ENCODE measurements at places on chromosomes 7 and 10.
A peak's percentile ranks its signal among the peaks of the same experiment; 100 is the strongest.

- DNase-seq: peak; percentile 39
Observed at GRCh38 chr10:58367069-58367468, 18.1 kb upstream of the TFAM start.

GRCh38 chr7:92716825-92717580, 119.4 kb downstream of the CDK6 start:
- no peak for DNase-seq

GRCh38 chr7:120973849-120974248, 14.7 kb upstream of the CPED1 start:
- no peak for DNase-seq

DNA sequence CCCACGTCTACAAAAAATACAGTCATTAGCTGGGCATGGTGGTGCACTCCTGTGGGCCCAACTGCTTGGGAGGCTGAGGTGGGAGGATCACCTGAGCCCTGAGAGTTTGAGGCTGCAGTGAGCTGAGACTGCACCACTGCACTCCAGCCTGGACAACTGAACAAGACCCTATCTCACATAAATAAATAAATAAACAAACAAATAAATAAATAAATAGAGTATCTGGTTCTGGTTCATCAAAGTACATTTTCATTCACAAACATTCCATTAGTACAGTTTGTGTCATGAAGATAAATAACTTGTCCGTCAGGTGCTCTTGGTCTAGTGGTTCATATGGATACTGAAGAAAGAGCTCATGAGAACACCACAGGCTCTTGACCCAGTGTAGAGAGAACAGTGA, 96.4 kb downstream of the RSU1 start:
- DNase-seq: no peak

DNA sequence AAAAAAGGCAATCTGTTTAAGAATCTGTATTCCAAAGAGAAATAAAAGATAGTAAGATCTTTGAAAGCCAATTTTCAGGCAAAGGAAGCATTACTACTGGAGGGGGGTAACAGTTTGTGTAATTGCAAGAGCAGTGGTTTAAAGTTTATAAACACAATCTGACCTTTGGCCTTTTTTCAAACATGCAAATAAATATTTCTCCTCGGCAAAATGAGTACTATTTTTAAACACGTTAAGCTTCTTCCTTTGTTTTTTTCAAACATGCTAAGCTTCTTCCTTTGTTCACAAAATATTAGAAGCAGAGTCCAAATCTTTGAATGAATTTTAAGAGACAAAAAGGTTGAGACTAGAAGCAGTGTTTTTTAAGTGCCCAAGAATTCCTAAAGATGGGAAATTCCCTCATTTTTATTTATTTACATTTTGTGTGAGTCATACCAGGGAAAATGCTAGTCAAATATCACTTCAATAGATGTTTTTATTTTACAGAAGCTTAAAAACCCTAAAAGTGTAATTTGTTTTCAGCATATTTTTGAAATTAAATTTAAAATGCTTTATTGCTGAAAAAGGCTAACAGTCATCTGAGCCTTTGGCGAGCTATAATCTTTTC, 229.3 kb downstream of the GPR37 start:
- DNase-seq: no peak

- no peak for DNase-seq
Observed at GRCh38 chr10:104449391-104449790, 95.8 kb downstream of the CFAP58 start.

Measured in suppressor macrophage (primary cell).